Left cardiac atrium (tissue), 4 donors: ENCODE measurements at places on chromosomes 4 and X. TPM values are rescaled to one million over a fixed set of nuclear protein-coding genes. Genes with fewer than 3 reads are reported as not detected.

- DNase-seq = no peak
These were observed 578.9 kb upstream of the FAT1 start for GRCh38 chr4:187302457-187303150.

GRCh38 chrX:11929476-11929875, 171.4 kb downstream of the MSL3 start:
- DNase-seq = no peak

DNA sequence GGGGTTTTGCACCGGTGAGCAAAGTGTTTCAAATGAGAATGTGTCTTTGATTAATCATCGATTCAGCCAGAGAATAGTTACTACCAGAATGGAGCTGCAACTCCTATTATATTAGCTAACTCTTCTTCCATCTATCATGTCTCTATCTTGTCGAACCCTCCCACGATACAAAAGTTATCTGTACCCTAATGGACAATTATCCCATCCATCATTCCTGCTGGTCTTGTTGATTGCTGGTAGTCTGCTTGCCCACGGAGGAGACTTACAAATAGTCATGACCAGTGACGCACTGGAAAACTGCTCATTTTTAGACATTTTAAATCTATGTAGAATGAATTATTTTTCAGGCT, 67.5 kb downstream of the RTL9 start:
- DNase-seq = no peak

Gene DIAPH2
- 13.3 TPM for total RNA-seq

Gene STK32B
- total RNA-seq = 0.52 TPM
